ENCODE measurements at places on chromosomes 1 and 21.

GRCh38 chr1:157994704-157995582, 1.5 kb downstream of the KIRREL1 start:
- no peak for DNase-seq

GRCh38 chr1:153566414-153567371, 1.0 kb upstream of the S100A2 start:
- peak; percentile 92 for DNase-seq

GRCh38 chr1:118861216-118861615, 126.9 kb downstream of the TBX15 start:
- DNase-seq = no peak

DNA sequence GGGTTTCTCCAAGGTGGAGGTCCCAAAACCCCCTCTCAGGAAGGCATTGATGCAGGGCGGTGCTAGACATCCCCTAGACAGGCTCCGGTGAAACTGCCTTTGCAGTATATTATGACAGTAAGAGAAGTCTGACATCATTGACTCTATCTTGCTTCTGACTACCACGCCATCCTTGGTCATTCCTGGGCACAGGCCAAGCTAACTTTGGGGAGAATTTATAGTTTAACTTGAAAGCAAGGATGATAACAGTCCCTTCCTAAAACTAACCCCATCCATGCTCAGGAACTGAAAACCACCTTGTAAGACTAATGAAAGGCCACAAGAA, 30.3 kb downstream of the RSPH1 start:
- DNase-seq = no peak

- no peak for DNase-seq
Measured at GRCh38 chr1:239593527-239593926, 207.2 kb downstream of the CHRM3 start.

DNA sequence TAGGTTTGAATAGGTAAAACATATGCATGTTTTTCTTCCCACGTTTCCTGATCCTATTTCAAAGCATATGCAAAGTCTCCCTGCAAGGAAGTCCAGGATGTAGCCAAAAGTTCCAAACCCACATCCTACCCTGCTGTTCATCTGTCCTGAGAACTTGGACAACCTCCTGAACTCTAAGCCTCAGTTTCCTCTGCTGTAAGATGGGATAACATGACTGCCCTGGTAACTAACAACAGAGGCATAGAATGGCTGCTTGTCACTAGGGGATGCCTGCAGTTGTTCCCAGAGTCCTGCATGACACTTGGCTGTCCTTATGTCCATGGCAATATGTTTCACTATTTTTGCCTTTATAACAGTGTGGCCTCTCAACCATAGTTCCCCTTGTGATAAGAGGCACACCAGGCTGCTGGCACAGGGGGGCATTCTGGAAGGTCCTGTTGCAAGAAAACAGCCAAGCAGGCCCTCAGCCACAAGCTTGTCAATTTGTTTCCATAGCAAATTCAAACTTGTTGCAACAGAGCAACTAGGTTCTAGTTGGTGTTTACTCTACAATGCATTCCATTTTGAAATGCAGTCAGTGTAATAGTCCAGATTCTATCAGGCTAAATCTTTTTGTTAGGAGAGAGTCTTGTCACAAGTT, 1.5 kb upstream of the HDGF start:
- DNase-seq = no peak

DNA sequence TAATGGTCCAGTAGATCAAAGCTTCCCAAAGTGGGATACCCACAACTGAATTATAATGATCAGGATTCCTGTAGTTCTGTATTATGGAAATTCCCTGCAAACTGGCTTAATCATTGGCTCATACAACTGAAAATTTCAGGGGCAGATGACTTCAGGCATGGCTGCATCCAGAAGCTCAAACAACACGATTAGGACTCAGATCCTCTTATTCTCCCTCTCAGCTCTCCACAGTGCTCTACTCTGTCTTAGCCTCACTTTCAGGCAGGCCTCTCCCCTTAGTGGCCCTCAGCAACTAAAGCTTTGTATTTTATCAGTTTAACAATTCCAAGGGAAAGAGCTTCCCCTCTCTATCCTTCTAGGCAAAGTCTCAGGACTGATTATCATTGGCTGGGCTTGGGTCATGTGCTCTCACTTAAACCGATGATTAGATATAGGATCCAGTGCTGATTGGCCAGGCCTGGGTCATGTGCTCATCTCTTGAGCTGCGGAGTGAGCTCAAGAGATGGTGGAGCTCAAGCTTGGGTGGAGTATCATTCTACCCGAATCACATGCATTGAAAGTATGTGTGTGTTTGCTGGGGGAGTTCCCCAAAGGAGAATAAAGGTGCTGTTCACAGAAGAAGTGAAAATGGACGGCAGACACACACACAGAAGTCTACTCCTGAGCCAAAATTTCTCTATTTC, 57.9 kb upstream of the RUNX3 start:
- DNase-seq = no peak

DNA sequence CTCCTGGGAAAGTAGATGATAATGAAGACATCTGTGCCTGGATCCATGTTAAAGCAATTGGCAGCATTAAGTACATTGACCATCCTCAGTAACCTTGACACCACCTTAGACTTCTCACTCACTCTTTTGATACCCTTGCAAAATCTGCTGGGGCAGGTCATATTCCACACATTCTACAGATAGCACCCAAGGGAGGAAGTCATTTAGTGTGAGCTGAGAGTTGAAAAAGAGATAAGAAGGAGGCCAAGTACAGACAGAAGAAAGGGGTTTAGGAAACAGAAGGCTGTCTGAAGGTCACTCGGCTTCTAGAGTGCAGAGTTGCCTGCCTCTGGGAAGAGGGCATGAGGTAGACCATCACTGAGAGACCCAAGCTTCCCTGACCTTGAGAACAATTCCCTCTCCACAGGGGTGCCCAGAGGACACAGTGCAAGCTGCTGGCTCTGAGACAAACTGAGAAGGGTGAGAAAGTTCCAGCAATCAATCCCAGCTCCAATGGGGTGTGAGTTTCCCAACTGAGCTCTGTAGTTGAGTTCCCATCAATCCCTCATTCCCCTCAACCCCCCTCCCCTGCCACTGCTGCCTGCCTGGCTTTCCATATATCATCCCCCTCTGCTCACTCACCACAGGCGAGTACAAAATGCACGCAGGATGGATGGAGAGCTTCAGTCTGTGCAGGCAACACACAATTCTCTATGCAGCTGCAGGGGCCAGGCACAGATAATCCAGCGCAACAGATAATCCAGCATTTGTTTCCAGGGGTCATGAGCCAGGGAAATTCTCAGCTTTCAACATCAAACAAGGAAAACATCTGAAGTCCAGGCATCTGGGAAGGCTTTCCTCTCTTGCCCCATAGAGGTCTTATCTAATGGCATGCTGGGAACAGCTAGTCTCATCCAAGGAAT, 7.4 kb upstream of the MOB3C start:
- no peak for DNase-seq

DNA sequence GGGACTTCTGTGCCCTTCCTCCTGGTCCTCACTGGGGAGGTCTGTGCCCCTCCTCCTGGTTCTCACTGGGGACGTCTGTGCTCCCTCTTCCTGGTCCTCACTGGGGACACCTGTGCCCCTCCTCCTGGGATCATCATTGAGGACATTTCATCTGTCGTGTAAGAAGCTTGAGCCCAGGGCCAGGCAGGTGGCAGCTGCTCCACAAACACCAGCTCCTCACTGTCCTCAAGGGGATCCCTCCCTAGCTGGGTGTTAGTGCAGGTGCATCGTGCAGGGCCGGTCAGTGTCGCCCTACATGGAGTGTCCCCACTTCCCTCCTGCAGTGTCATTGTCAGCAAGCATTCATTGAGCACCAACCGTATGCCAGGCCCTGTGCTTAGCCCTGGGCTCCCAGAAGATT, 312.7 kb downstream of the PTPRU start:
- DNase-seq = no peak

DNA sequence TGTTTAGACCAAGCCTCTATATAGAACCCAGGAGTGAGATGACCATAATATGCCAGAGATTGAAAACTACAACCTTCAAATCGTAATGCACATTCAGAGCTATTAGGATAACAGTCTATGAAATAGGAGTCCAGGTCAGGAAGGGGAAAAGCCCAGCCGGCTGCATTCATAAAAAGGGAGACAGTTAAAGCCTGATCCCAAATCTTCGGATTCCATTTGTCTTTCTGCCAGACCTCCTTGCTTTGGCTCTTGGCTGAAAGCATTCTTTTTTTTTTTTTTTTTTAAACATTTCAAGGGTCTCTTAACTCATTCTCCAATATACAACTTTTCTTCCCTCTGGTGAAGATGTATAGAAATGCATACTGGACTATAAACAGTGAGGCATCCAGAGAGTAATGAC, 81.1 kb downstream of the NTPCR start:
- DNase-seq = no peak

- no peak for DNase-seq
Measured at GRCh38 chr1:39977202-39977601, 22.3 kb downstream of the MFSD2A start.

GRCh38 chr1:245707941-245708340, 553.2 kb downstream of the KIF26B start:
- DNase-seq = no peak

DNA sequence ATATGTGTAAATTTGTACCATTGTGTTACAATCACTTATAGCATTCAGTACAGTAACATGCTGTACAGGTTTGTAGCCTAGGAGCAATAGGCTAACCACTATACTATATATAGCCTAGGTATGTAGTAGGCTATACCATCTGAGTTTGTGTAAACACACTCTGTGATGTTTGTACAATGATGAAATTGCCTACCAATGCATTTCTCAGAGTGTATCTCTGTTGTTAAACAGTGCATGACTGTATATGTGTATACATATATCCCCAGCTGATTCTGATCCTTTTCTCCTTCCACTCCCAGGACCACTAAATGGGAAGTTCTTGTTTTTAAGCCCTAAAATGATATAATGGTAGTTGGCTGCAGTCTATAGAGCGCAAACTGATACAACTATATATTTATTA, 7.8 kb downstream of the GNPAT start:
- no peak for DNase-seq

- no peak for DNase-seq
Measured at GRCh38 chr1:111731956-111732355, 7.2 kb downstream of the INKA2 start.

GRCh38 chr1:118841521-118841920, 146.6 kb downstream of the TBX15 start:
- DNase-seq = no peak

DNA sequence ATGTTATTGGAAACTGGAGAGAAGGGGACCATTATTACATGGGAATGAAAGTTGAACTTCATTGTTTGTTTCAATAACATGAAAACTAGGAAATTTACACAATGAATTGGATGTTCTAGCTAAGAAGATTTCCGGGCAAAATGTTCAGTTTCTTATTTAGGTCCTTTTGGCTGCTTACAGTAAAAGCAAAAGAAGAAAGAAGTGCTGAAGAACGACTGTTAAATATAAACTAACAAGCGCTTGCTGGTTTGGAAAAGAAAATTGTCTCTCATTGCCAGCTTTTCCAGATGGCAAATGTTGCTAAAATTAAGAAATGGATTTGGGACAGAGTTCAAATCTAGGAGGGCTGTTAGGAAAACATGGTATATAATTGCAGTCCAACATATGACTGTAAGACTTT, 139.6 kb downstream of the ZNF644 start:
- DNase-seq = no peak

GRCh38 chr1:2510366-2511155, 15.8 kb downstream of the PANK4 start:
- DNase-seq = no peak

GRCh38 chr1:115641762-115642167, at the start of gene VANGL1:
Gene VANGL1, plus strand, starts transcription at chr1:115641970. Its CDS starts 9,444 bp downstream, at chr1:115651414.
- DNase-seq = peak; percentile 29

DNA sequence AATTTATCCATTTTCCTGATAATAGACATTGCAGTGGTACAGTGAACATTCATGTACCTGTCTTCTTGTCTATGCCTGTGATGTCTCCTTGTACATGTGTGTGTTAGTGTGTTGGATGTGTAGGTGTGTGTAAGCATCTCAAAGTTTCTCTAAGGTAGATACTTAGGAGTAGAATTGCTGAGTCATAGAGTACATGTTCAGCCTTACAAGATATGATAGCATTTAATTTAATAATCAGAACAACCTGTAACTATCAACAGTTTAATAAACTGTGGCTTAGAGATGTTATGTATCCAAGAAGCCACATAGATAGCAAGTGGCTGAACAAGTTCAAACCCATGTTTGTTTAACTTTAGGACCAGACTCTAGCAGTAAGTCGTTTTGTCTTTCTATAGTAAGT, 35.6 kb downstream of the EPB41 start:
- no peak for DNase-seq

- no peak for DNase-seq
Measured at GRCh38 chr21:44865561-44866280, 7.8 kb downstream of the PTTG1IP start.

- no peak for DNase-seq
Measured at GRCh38 chr1:42797979-42798378, 13.2 kb downstream of the TMEM269 start.

GRCh38 chr1:185271921-185272320, 45.1 kb downstream of the IVNS1ABP start:
- no peak for DNase-seq

GRCh38 chr1:11345971-11346715, 73.1 kb downstream of the UBIAD1 start:
- DNase-seq = no peak

DNA sequence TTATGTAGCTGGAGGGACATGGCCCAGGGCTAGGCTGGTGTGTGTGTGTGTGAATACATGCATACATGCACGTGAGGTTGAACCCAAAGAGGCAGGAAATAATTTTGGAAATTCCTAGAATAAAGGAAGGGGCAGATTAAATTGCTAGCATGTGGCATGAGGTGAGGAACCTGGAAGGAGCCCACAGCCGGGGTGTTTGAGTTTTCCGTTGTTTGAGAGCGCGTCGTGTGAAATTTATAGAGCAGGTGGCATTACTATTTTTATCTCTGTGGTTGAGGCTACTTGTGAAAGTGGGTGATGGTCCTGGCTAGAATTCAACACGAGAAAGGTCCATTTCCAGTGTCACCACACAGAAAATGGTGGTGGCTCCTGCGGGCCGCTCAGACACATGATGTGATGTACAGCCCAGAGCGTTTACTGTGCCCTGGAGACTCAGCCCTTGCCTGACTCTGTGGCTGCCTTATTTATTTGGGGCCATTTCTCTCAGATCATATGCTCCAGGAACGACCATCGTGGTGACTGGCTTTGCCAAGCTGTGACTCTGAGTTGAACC, 48.0 kb downstream of the BACE2 start:
- DNase-seq = no peak

DNA sequence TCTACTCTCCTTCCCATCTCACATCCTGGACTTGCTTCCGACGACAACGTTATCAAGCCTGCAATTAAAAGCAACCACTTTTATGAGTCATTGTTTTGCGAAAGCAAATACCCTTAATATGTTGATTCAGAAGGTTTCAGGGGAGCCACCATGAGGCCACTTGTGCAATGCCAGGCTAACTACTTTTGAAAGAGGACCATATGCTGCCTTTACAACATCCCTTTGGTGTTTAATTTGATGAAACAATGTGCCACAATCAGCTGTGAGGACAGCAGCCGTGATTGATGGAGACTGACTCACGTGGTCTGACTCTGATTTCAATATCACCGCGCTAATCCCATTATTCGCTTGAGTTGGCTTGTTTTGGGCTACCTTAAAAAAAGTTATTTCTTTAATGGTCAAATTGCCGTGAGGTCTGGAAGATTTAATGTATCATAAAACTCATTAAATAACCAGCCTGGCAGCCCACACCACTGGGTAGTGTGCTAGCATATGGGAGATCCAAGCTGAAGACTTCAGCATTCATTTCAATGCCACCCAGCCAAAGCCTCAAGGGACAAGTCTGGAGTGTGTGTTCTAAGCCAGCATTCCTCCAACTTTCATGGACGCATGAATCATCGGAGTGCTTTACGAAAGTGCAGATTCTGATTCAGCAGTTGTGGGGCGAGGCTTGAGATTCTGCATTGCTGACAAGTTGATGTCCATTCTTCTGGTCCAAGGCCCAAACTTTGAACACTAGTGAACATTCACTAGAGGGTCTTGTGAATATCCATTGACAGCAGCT, 73.3 kb upstream of the PAXBP1 start:
- no peak for DNase-seq
